Activated CD8-positive, alpha-beta memory T cell treated with anti-CD3 and anti-CD28 coated beads, Interleukin-2, amount 50 U/mL, for 4 hours (primary cell): ENCODE measurements at places on chromosomes 3 and 15.

GRCh38 chr3:41716471-41716870 lies 245.4 kb downstream of the ULK4 start:
- DNase-seq = no peak

GRCh38 chr3:119637679-119638477 lies 22.5 kb downstream of the POPDC2 start:
- no peak for DNase-seq

GRCh38 chr3:36729204-36730056 lies 34.9 kb downstream of the DCLK3 start:
- no peak for DNase-seq

DNA sequence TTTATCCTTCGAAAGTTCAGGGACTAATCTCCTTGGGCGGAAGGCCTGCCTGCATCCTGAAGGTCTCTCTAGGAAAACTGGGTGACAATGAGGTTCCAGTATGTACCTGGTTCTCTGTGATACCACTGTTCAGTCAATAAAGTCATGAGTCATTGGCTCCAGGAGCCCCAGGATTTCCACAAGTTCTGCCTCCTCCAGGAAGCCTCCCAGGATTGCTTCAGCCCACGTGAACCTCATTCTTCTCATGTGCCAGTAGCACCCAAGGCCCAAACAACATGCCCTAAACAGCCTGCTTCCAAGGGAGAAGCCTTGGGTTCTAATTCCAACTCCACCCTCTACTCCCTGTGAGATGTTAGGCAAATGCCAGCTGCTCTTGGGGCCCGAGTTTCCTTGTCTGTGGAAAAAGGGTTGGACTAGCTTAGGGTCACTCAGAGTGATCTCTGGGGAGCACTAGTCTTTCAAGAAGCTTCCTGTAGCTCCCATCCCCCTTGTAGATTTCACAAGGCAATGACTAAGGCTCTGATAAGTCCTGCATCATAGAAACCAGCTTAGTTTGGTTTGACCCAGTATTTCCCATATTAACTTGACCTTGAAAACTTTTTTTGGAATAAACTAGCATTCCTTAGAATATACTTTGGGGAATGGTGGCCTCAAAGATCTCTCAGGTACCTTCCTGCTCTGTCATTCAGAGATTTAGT lies 118.3 kb upstream of the ATP2B2 start:
- DNase-seq = no peak

DNA sequence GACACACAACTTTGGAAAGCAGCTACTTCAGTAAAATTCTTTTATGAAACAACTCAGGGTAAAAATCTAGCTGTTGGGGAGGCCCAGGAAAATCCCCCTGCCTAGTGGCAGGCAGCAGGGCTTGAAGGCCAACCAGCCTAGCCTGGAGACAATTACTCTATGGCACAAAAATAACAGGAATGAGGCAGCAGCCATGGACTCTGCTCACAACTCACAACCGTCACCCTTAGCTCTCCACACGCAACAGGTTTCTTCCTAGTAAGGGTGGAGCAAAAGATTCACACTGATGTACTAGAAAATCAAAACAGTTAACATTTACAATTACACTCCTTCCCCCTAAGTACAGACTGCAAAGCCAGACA lies 530 bp upstream of the FBXL22 start:
- DNase-seq = no peak

DNA sequence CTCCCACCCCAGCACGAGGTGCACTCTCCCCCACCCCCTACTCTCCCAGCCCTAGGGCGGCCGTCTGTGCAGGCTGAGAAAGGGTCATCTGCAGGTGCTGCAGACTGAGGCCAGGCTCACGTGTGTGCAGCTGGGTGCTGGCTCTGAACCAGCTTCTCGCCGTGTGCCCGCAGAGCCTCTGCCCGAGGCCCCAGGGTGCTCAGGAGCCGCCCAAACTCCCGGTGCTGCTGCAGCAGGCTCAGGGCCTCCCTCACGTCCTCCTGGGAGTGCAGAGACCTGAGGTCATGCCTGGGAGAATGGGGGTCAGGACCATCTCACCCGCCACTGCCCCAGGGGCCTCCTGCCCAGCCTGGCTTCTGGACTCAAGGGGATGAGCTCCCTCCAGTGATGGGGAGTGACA lies 17.2 kb downstream of the SPTBN5 start:
- DNase-seq = no peak

DNA sequence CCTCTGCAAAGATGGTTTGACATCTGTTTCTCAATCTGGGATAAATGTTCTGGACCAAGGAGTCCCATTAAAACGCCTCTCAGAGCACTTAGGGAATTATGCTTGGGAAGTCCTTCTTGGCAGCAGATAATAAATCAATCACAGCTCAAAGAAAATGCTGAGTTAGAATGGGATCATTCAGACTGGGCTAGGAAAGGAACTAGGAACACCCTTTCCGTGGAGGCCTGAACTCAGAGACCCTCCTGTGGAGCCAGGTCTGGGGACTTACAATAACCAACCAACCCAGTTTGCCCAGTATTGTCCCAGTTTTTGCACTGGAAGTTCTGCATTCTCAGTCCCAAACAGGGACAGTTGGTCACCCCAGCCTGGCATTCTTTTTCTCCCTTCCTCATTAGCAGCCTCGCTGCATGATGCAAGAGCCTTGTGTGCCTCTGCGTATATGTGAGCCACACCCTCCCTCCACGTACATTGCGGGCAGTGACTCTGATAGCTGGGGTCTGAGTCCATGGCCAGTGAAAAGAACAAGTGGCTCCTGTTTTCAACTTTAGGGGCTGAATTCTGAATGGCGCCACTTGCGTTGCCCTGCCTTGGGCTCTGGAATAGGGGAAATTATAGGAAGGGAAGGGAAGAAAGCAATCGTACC lies 88.7 kb downstream of the SEMA5B start:
- no peak for DNase-seq

GRCh38 chr3:58628823-58629562 lies 37.6 kb downstream of the FAM3D start:
- no peak for DNase-seq
